ENCODE measurements at places on chromosomes 5 and 9.

DNA sequence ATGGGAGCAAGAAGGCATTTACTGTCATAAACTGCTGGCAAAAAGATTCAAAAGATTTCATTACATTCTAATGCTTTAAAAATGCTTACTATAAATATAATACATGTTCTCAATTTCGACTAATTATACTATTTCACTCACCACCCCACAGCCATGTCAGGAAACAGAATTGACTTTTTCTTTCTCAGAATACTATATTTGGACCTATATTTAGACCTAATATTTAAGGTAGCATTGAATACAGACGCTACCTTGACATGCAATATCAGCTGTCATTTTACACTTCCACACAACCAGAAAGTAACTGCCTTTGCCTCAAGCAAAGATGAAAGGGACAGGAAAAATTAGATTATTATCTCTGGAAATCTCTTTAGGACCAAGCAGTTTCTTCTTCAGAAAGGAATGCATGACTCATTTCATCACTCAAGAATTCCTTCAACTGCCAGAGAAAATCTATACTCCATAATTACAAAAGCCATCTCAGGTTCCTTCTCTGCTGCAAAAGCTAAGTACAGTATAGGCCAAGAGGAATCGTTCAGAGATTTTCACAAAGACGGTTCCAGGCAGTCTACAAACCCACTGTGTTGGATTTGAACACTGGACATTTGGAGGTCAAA, 11.8 kb upstream of the UBE2QL1 start:
- no peak for DNase-seq

DNA sequence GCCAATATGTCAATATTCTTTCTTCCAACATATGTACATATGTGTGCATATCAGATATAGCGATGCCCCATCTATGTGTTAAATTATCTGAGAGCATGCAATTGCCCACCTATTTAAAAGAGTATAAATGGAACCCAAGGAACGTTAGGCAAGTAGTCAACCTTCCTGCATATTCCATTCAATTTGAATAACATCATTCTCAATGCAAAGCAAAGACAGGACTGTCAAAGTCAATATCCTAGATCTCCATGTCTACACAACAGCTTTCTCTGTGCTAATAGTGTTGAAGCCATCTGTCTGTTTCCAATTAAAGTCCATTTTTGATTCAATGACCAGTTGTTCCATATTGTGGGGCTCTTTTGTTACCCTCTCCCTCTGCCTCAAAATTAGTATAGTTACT, 85.3 kb upstream of the COX7C start:
- DNase-seq = no peak

DNA sequence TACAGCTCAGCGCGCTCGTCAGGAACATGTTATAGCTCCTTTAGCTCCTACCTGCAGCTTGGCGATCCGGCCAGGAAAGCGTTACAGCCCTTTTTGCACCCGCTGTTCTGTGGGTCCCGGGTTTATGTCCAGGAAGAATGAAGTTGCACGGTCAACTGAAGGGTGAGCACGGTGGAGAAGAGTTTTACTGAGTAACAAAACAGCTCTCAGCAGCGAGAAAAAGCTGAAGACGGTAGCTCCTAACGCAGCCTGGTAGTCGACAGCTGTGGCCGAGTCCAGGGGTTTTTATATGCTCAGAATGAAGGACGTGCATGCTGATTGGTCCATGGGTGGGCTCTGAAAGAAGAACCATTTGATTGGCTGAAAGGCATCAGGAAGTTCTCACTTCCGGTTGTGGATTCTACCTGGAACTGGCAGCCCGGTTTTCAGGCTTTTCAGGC, 1830.1 kb upstream of the NUDT12 start:
- no peak for DNase-seq

- no peak for DNase-seq
Measured at GRCh38 chr5:90093751-90094485, 315.6 kb downstream of the CETN3 start.

DNA sequence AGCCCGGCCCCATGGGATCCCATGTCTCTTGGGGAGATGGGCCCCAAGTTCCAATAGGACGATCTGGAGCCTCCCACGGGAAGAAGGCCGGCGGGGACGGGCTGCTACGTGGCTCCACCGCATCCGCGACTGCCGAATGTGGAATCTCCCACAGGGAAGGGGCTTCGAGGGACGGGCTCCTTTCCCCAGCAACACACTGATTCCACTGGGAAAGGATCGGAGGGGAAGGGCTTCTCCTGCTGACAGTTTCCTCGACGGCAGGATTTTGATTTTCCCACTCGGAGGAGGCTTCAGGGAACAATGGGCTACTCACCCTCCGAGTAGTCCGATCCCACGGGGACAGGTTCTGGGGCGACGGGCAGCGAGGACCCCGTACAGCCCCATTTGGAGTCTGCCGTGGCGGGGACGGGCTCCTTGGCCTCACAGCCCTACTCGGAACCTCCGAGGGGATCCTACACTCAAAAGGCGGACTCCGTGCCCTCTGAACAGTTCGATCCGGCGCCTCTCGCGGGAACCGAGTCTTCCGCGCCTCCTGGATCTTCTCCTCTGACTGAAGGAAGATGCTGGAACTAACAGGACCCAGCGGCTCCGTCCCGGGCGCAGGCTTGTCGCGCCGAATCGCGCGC, 1.3 kb downstream of the PROB1 start:
- DNase-seq = no peak

Measured in stimulated activated CD4-positive, alpha-beta T cell treated with anti-CD3 and anti-CD28 coated beads, Interleukin-15, amount 100 ng/mL, for 1 hour (primary cell).